Activated CD4-positive, alpha-beta memory T cell treated with anti-CD3 and anti-CD28 coated beads, Interleukin-2, amount 10 ng/mL, durations not matched to agents 7 days and 5 days (primary cell): ENCODE measurements at places on chromosomes 2 and 18. TPM values are rescaled to one million over a fixed set of nuclear protein-coding genes. Genes with fewer than 3 reads are reported as not detected.
A peak's percentile ranks its signal among the peaks of the same experiment; 100 is the strongest.

The ASXL3 gene
- total RNA-seq, result not detected

- DNase-seq, result no peak
These were observed 158.6 kb upstream of the SERTAD2 start for GRCh38 chr2:64812285-64812684.

The TCF23 gene
- not detected for total RNA-seq

The KCNIP3 gene
- not detected for total RNA-seq

- no peak for DNase-seq
These were observed 51.3 kb downstream of the LIPG start for GRCh38 chr18:49613141-49613640.

The SLC11A1 gene
- total RNA-seq, result 0.13 TPM

The GALR1 gene
- not detected for total RNA-seq

The RALB gene
- total RNA-seq, result 59.3 TPM

DNA sequence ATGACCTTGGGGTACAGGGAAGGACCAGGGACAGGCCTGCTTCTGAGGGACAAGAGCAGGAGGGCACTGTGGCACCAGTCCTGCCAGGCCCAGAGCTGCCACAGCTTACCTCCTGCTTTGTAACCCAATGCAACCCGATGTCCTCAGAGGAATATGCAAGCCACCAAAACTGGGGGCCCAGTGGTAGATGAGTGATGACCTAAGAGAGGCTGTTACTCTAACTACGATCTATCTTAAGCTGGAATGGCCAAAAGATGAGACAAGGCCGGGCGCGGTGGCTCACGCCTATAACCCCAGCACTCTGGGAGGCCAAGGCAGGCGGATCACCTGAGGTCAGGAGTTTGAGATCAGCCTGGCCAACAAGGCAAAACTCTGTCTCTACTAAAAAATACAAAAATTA is 12.8 kb downstream of the CYB5A start:
- DNase-seq, result no peak

GRCh38 chr2:138012968-138013367 is 48.7 kb downstream of the HNMT start:
- no peak for DNase-seq

GRCh38 chr18:26549263-26550094 is 1.1 kb upstream of the KCTD1 start:
- DNase-seq, result peak; percentile 29

GRCh38 chr2:178401994-178402437 is 49.0 kb downstream of the PRKRA start:
- no peak for DNase-seq

- DNase-seq, result no peak
These were observed 97.7 kb downstream of the DYSF start for GRCh38 chr2:71550801-71551630.

- DNase-seq, result no peak
These were observed 46.7 kb downstream of the INO80C start for GRCh38 chr18:35451032-35451431.

- no peak for DNase-seq
These were observed 2.9 kb upstream of the CRIM1 start for GRCh38 chr2:36352701-36353100.

DNA sequence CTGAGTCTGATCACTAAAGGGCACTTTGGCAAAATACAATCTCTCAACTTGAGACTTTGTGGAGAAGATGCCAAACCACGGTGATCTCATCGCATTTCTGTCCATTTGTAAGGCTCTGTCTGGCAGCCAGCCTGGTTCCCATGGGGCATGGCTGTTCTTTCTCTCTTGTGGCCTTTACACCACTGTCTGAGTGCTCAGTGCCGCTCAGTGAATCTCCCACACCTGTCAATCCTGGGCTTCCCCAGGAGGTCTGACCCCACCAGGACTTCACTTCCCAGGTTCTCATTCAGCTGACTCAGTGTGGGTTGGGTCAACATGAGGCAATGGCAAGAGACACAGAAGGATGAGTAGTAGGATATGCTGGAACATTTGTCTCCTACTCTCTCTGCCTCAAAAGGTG is 96.8 kb upstream of the TRIB2 start:
- no peak for DNase-seq

DNA sequence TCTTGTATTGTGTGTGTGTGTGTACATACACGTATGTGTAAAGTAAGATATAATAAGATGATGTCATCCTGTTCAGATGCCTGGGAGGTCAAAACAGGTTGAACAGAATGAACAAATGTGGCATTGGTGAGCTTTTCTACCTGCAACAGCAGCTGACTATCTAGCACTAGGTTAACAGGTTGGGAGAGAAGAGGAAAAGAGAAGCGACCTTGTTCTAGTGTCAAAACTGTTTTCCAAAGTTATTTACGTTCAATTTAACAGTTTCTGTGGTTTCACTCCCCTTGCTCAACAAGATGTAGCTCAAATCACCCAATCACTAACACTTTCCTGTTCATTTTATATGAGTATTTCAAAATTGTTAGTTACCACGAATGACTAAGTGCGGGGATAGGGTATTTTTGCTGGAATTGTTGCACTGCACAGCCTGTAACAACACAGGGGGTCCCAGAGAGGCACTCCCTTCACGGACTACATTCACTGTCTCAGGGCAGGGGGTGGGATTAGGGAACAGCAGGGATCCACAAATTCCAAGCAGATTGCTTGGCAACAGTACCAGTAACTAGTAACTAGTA is 67.5 kb upstream of the DTNB start:
- DNase-seq, result no peak

DNA sequence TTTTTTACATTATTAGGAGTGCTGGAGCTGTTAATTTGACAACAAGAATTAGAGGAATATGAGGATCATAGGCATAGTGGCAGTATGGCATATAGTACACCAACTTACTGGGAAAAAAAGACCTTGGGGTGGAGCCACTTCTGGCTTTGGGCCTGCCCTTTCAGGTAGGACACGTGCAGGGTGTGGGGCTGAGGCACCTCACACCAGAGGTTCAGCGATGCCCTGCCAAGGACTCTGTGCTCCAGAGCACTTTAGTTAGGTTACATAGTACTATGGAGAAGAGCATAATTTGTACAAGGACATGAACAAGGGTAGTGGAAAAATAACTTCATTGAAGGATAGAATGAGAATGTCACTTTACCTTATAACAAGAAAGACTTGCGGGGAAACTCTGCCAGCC is 77.1 kb upstream of the CD302 start:
- peak; percentile 21 for DNase-seq
